Psoas muscle (tissue), 8 donors: ENCODE measurements at places on chromosomes 12 and 14. TPM values are rescaled to one million over a fixed set of nuclear protein-coding genes. Genes with fewer than 3 reads are reported as not detected.

GRCh38 chr12:32031109-32031508 lies 71.9 kb downstream of the RESF1 start:
- DNase-seq = no peak

- DNase-seq = no peak
Observed at GRCh38 chr12:76470028-76470939, 89.3 kb downstream of the OSBPL8 start.

GRCh38 chr12:57276935-57277563 lies 26.1 kb upstream of the STAC3 start:
- DNase-seq = no peak

DNA sequence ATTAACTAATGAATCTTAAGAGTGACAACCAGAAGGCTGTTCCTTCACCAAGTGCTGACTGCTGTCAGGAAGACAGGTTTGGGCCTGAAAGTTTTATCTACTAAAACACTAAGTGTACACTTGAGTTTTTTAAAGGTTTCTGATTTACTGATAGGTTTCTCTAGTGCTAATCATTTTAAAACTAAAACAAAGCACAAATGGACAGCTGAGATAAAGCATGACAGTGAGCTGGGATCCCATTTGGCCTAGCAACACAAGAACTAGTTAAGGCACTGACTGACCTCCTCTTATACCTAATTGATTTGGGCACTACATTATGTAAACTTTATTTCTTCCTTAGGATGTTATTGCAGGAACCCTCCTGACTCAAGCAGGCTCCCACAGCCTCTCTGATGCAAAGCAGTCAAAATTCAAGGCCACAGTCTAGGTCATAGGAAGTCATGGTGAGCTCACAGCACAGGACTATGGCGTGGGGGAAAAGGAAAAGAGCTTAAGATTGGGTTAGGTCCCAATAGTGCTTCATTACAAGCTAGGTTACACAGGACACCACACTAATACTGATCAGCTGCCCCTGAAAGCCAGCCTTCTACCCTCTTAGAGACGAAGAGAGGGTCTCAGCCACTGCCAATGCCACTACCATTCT lies 3.5 kb downstream of the STXBP6 start:
- DNase-seq = no peak

Gene TMEM117
- 3.3 TPM for total RNA-seq

Gene CLEC1A
- total RNA-seq = 1.6 TPM

Gene GPR137C
- 0.32 TPM for total RNA-seq

Gene STXBP6
- total RNA-seq = 2.4 TPM
